ENCODE measurements at places on chromosomes 1 and 21. TPM values are rescaled to one million over a fixed set of nuclear protein-coding genes. Genes with fewer than 3 reads are reported as not detected.

DNA sequence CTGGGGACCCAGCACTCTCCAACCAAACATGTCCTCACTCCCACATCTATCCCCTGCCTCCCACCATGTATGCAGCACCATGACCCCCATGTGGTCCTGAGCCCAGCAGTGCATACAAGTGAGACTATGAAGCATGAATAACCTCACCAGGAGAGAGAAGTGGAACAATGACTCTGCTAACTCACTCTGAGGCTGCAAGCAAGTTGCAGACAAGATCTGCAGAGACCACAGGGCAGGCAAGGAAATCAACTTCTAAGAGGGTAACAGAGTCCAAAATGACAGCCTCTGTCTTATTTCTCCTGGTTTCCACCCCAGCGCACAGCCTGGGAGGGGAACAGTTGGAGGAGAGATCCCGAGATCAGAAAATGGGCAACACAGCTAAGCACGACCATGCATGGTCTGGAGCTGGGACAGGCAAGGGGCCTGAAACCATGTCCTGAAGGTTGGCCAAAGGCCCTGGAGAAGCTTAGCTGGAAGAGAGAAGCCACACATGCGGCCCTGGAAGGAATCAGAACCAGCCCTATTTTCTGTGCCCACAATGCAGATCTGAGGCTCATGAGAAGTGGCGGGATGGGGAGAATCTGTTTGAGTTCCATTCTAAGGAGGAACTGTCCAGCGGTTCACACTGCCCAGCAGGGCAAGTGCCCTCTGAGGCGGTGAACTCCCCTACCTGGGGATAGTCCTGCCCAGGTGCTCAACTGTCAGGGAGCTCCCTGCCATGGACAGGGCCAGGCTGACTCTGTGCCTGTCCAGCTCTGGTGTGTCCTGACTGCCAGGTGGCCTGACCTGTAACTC is 12.5 kb upstream of the REN start:
- no peak overlapping the region for H3K27ac ChIP-seq
- H3K4me1 ChIP-seq, result no peaks in the 10 kb centered on the region
- H3K4me3 ChIP-seq, result no peak overlapping the region
- H3K27me3 ChIP-seq, result no peaks in the 10 kb centered on the region

DNA sequence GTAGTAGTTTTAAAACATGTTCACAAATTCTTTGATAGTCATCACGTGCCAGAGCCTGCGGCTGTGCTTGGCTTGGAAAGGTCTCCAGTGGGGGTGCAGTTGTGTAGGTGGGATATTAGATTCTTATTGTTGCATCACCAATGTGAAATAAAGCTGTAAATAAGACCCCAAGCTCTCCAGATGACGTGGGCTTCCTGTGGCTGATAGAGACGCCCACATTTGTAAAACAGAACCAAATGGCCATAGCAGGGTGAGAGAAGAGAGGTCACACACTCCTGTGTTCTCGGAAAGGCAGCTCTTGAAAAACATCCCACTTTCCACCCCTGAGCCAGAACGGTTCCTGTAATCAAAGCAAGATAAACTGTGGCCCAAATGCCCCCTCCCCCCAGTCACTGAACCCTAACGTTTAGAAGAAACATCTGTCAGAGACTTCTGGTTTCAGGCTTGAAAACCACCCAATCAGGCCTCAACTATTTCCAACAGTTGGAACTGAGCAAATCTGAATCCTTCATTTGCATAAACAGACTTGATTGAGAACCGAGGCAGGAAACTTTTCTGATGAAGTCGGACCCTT is 6.6 kb upstream of the NTPCR start:
- no peaks in the 10 kb centered on the region for H3K27me3 ChIP-seq
- peaks cover 15% of the 10 kb centered on the region for H3K4me1 ChIP-seq
- H3K4me3 ChIP-seq, result no peak overlapping the region
- H3K27ac ChIP-seq, result no peak overlapping the region

DNA sequence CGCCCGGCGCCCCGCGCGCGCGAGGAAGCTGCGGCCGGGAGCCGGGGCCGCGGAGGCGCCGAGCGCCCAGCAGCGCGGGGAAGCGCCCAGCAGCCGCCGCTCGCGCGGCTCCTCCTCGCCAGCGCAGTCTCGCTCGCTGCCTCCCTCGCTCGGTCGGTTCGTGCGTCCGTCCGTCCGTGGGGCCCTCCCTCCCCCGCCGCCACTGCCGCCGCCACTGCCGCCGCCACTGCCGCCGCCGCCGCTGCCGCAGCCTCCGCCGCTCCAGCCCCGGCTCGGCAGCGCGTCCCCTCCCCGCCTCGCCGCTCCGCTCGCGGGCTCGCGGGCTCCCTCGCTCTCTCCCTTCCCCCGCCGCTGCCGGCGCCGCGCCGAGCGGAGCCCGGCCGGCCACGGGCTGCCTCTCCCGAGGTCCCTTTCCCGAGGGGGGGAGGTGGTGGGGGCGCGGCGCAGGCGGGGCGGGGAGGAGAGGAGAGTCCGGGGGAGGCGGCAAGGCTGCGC is at the start of gene KCND3:
KCND3 (minus strand) TSS at position 138 of the 495 bp plus-strand sequence.
- H3K36me3 ChIP-seq, result no peaks in the 10 kb centered on the region
- DNase-seq, result no peak
- no peaks in the 10 kb centered on the region for H3K4me1 ChIP-seq
- H3K27me3 ChIP-seq, result peaks cover 2% of the 10 kb centered on the region
- H3K27ac ChIP-seq, result peak within 1 kb of the TSS; percentile 83

DNA sequence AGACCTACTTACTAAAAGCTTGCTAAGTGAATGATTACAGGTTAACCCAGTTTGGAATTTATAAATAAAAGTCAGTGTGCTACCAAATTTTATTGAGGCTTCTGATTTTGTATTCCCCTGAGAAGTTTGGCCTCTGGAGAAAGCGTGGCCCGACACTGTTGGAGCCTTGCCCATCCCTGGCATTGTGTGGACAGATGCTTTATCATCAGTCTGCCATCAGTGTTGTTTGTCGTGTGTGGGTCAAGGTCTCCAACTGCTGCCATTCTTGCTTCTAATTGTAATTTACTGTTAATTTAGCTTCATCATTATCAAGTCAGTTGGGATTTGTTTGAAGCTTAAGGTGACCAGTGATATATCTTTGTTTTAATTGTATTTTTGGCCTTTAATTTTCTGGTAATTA is 62.0 kb upstream of the LPGAT1 start:
- H3K4me1 ChIP-seq, result no peaks in the 10 kb centered on the region
- no peak for DNase-seq
- H3K27ac ChIP-seq, result no peak overlapping the region

GRCh38 chr1:198360208-198360729 is 180.2 kb downstream of the ATP6V1G3 start:
- no peaks in the 10 kb centered on the region for H3K36me3 ChIP-seq
- H3K27ac ChIP-seq, result no peak overlapping the region
- H3K27me3 ChIP-seq, result no peaks in the 10 kb centered on the region
- no peaks in the 10 kb centered on the region for H3K4me1 ChIP-seq
- DNase-seq, result no peak

DNA sequence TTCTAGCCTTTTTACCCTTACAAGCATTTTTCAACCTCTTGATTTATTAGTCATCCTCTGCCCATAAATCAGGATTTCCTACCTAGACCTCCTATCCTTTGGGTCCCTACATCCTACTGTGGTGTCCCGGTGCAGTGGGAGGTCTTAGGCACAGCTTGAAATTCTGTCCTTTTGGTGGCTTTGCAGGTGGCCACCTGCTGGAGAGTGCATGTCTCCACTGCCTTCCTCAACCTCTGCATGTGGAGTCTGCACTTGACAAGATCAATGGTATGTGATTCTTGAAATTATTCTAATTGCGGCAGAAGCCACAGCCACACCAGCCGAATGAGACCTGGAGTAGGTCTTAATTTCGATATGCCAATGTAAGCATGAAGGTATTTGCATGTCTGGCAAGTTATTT is 11.4 kb upstream of the KCNA3 start:
- H3K4me1 ChIP-seq, result no peaks in the 10 kb centered on the region
- H3K27ac ChIP-seq, result no peak overlapping the region
- no peak for DNase-seq
- H3K4me3 ChIP-seq, result no peak overlapping the region

DNA sequence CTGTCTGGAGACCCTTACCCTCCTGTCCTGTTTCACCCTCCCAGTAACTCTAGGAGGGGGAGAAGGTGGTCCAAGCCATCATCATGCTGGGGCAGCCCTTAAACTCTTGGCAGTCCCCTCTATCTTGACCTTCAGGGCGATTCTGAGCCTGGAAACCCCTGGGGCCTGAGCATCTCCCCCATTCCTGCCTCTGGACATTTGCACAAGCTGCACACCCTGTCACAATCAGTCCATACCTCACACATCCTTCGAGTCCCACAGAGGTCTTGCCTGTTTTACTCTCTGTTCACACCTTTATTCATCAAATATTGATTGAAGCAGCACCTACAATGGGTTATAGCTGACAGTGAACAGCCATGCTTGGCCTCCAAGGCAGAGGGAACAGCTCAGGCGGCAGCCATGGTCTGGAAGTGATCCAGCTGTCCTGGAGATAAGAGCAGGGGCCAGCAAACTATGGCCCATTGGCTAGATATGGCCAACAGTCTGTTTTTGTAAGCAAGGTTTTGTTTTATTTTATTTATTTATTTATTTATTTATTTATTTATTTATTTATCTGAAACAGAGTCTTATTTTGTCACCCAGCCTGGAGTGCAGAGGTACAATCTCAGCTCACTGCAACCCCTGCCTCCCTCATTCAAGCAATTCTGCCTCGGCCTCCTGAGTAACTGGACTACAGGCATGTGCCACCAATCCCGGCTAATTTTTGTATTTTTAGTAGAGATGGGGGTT is 7.1 kb upstream of the FAM131C start:
- no peaks in the 10 kb centered on the region for H3K36me3 ChIP-seq
- no peaks in the 10 kb centered on the region for H3K27me3 ChIP-seq

DNA sequence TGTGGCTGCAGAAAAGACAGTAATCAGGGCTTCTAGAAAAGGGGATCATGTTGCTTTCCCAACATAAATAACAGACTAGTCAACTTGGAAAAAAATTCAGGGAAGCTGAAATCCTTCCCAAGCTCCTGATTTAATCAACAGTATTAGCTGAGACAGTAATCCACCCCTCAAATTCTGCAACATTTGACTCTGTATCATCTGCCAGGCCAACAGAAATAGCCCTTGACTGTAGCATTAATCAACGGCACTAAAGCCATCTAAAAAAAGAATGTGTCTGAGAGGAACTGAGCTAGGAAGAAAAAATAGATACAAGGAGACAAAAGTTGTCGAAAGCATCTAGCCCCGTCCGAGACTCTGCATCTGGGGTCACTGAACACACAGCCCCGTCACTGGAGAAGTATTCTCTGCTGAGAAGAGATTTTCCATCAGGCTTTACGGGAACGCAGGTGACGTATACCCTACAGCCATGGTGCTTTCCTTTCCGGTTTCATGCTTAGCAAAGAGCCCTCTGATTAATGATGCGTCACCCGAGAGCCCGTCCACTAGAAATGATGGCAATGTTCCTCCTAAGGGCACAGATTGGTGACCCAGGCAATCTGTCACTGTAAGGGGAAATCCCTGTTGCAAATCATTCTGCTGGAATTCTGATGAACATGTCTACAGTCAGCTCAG is 42.1 kb upstream of the TP53BP2 start:
- peak overlapping the region; percentile 84 for H3K27ac ChIP-seq
- H3K36me3 ChIP-seq, result no peaks in the 10 kb centered on the region
- no peaks in the 10 kb centered on the region for H3K27me3 ChIP-seq
- no peaks in the 10 kb centered on the region for H3K4me1 ChIP-seq

DNA sequence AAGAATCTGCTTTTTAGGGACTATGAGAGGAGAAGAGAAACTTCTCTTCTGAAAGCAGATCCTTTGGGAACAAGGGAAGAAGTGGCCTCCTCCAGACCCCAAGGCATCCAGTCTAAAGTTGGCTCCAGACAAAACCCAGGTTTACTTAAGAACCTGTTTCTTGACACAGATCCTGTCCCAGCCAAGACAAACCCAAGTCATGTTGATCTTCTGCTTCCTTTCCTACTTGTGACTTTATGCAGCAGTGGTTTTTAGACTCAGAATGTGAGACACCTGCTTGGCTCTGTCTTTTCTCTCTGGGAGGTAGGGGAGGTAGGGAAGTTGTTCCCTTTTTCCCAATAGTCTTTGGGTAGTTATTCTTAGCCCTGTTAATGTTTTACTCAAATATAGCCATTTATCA is 38.3 kb downstream of the ELAPOR1 start:
- no peak for DNase-seq
- H3K36me3 ChIP-seq, result no peaks in the 10 kb centered on the region
- no peaks in the 10 kb centered on the region for H3K27me3 ChIP-seq
- no peak overlapping the region for H3K4me3 ChIP-seq
- no peaks in the 10 kb centered on the region for H3K4me1 ChIP-seq
- no peak overlapping the region for H3K27ac ChIP-seq

DNA sequence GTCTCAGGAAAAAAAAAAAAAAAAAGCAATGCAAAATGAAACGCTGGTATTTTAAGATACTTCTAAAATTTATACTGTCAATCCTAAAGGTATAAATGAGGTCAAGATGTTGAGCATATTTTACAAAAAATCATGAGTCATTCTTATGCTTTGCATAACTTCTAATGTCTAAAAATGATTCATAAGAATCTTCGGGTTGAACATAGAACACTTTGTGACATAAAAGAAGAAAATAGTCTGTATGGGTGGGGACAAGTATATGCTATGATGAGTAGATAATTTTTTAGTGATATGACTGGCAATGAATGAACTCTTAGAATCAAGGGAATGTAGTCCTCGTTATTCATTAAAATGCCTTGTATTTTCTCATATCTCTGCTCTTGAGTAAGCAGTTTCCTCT is 416.9 kb upstream of the USP24 start:
- no peak overlapping the region for H3K4me3 ChIP-seq
- no peaks in the 10 kb centered on the region for H3K36me3 ChIP-seq
- no peak for DNase-seq
- peaks cover 5% of the 10 kb centered on the region for H3K4me1 ChIP-seq
- peak overlapping the region; percentile 1 for H3K27ac ChIP-seq

DNA sequence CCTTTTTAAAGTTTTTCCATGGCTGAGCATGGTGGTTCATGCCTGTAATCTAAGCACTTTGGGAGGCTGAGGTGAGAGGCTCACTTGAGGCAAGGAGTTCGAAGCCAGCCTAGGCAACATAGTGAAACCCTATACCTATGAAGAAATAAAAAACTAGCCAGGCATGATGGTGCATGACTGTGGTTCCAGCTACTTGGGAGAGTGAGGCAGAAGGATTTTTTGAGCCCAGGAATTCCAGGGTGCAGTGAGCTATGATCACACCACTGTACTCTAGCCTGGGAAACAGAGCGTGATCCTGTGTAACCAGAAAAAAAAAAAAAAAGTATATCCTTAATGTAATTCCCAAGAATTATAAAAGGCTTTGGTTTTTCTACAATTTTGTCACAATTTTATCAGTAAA is 17.4 kb downstream of the DEPDC1 start:
- H3K27me3 ChIP-seq, result no peaks in the 10 kb centered on the region
- H3K27ac ChIP-seq, result no peak overlapping the region
- no peaks in the 10 kb centered on the region for H3K36me3 ChIP-seq
- H3K4me3 ChIP-seq, result no peak overlapping the region
- no peak for DNase-seq
- H3K4me1 ChIP-seq, result no peaks in the 10 kb centered on the region

DNA sequence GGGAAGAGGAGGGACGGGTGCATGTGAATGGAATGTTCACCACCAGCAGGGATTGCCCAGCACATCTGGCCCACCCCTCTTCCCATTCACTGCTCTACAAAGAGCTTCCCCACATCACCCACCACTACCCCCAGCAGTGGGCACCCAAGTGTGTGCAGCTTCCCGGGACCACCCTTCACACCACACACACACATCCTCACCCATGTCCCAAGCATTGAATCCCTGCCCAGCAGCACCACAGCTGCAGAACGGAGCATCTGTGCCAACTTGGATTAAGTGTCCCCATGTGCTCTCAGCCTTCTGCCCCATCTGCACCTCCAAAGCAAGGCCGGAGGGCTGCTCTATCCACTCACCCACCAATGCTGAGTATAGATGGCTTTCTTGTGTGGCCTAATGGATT is 141.4 kb downstream of the PSMG1 start:
- no peak overlapping the region for H3K27ac ChIP-seq
- H3K27me3 ChIP-seq, result no peaks in the 10 kb centered on the region
- no peaks in the 10 kb centered on the region for H3K4me1 ChIP-seq
- no peaks in the 10 kb centered on the region for H3K36me3 ChIP-seq

PIGP gene
- total RNA-seq, result 26.1 TPM

METTL25B gene
- total RNA-seq, result 15.6 TPM

LAX1 gene
- total RNA-seq, result not detected
